Fibroblast of skin of left quadriceps (primary cell): ENCODE measurements at places on chromosomes 12 and 14.
A peak's percentile ranks its signal among the peaks of the same experiment; 100 is the strongest.

DNA sequence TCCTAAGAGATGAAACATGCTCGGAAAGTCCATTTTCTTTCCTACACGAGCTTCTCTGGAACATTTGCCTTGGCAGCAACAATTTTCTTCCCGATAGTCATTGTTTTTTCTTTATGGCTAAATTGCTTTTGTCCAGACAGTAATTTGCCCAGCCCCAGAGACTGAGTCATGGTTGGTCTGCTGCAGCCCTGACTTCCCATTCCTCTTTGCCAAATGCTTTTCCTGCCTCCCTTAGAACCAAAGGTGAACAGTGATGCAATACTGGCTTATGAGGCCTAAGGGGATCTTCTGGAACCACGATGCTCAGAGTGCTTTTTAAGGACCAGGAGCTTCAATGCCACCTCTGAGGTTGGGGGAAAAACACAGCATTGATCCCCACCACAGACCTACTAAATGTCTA lies 1599.6 kb upstream of the TMEM132C start:
- DNase-seq = peak; percentile 22

DNA sequence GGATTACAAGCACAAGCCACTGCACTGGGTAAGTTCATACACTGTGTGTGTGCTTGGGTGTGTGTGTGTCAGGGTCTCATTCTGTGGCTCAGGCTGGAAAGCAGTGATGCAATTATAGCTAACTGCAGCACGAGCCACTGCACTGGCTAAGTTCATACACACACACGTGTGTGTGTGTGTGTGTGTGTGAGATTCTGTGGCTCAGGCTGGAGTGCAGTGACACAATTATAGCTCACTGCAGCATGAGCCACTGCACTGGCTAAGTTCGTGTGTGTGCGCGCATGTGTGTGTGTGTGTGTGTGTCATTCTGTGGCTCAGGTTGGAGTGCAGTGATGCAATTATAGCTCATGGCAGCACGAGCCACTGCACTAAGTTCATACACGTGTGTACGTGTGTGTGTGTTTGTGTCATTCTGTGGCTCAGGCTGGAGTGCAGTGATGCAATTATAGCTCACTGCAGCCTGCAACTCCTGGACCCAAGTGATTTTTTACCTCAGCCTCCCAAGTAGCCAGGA lies 85.4 kb downstream of the HECTD1 start:
- DNase-seq = no peak

- no peak for DNase-seq
Observed at GRCh38 chr14:34174973-34175372, 224.1 kb upstream of the EGLN3 start.

- no peak for DNase-seq
Observed at GRCh38 chr14:58557242-58557641, 80.5 kb upstream of the DACT1 start.

DNA sequence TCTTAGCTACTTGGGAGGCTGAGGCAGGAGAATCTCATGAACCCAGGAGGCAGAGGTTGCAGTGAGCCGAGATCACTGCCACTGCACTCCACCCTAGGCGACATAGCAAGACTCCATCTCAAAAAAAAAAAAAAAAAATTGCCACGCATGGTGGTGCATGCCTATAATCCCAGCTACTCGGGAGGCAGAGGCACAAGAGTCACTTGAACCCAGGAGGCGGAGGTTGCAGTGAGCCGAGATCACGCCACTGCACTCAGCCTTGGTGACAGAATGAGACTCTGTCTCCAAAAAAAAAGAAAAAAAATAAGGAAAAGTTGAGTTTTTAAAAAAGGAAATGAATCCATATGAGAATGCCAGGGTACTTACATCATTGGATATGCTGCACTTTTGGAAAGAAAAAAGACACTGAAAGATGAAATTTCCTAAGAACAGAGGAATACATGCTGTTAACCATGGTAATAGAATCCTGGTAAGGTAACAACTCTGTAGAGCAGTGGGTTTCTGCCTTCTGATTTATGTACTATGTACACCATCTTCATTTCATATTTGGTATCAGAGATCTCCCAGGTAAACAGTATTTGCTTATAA lies 222.7 kb downstream of the ERC1 start:
- no peak for DNase-seq
